ENCODE measurements at places on chromosomes 7 and 10.

DNA sequence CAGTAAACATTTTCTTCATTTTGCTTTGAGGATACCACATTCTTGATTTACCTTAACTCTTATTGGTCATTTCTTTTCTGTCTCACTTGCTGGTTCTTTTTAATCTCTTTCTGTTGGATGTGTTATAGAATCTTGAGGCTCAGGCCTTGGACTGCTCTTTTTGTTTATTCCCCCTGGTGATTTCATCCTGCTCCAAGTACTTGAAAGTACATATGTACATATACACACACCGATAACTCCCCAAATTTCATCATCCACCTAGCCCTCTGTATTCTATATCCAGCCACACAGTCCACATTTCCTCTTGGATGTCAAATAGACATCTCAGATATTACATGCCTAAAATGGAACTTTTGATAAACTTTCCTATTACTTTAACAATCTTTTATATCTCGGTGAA is 7.5 kb downstream of the ZNF518A start:
- peaks cover 69% of the 10 kb centered on the region for H3K36me3 ChIP-seq
- peaks cover under 1% of the 10 kb centered on the region for H3K4me1 ChIP-seq
- no peak overlapping the region for H3K27ac ChIP-seq
- no peaks in the 10 kb centered on the region for H3K27me3 ChIP-seq

DNA sequence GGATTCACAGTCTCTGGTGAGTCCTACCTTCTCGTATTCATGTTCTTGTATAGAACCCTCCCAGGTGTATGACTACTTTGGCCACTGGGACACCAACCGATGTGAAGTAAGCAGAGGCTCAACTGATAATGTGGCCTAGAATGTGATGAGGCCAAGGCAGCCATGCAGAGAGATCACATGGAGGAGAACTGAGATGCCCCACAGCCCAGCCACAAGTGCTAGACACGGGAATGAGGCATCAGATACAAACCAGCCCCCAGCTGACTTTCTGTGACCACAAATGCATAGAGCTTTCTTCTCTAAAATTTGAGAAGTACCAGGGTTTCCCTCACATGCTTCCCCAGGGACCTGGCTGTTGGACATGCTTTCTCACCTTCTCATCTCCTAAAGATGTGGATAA is 375.7 kb downstream of the CCSER2 start:
- peaks cover 9% of the 10 kb centered on the region for H3K27me3 ChIP-seq
- no peaks in the 10 kb centered on the region for H3K36me3 ChIP-seq
- H3K27ac ChIP-seq: no peak overlapping the region
- no peaks in the 10 kb centered on the region for H3K4me1 ChIP-seq
- no peak overlapping the region for H3K4me3 ChIP-seq
- no peak for DNase-seq

DNA sequence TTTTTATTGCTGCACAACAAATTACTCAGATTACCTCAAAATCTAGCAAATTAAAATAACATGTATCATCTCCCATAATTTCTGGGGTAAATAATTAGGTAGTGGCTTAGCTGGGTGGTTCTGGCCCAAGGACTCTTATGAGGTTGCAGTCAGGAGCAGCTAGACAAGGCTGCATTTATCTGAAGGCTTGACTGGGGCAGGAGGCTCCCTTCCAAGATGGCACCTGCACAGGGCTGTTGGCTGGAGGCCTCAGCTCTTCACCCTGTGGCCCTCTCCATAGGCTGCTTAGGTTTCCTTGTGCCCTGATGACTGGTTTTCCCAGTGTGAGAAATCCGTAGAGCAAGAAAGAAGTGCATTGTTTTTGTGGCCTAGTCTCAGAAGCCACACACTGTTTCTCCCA is 34.7 kb upstream of the ELFN1 start:
- peaks cover 25% of the 10 kb centered on the region for H3K4me1 ChIP-seq
- H3K27ac ChIP-seq: no peak overlapping the region
- H3K27me3 ChIP-seq: peaks cover 22% of the 10 kb centered on the region
- H3K36me3 ChIP-seq: no peaks in the 10 kb centered on the region
- H3K4me3 ChIP-seq: no peak overlapping the region

DNA sequence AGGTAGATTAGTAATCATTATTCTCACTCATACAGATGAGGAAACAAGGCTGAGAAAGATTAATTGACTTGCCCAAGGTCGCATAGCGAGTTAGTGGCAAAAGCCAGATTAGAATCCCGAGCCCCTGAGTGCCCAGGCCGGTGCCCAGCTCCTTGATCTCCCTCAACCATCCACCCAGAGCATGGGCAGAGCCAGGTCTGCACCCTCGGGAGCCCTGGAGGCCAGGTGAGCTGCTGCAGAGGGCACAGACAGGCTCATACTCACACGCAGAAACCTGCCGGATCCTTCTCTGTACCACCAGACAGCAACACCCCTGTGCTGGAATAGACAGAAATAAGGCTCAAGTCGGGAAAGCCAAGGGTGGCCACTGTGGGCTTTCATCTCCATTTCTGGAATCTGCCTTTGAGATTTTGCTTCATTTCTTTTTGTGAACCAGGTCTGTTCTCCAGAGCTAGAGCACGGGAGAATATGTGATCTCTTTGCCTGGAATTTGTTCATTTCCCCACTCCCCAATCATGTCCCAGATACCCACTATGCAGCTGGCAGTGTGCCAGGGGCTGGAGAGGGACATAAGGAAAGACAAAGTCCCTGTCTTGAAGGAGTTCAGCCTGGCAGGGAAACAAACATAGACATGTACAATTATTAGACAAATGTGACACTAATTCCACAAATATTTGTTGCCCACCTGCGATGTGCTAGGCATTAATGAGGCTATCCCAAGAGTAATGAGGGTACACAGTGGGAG is 5.5 kb downstream of the AFAP1L2 start:
- H3K27ac ChIP-seq: no peak overlapping the region
- DNase-seq: no peak
- H3K36me3 ChIP-seq: no peaks in the 10 kb centered on the region
- peaks cover 3% of the 10 kb centered on the region for H3K27me3 ChIP-seq

GRCh38 chr7:130174237-130174959 is 30.8 kb downstream of the TMEM209 start:
- H3K27ac ChIP-seq: peak overlapping the region; percentile 66
- peaks cover 84% of the 10 kb centered on the region for H3K36me3 ChIP-seq
- no peaks in the 10 kb centered on the region for H3K27me3 ChIP-seq
- DNase-seq: no peak
- no peaks in the 10 kb centered on the region for H3K4me1 ChIP-seq

DNA sequence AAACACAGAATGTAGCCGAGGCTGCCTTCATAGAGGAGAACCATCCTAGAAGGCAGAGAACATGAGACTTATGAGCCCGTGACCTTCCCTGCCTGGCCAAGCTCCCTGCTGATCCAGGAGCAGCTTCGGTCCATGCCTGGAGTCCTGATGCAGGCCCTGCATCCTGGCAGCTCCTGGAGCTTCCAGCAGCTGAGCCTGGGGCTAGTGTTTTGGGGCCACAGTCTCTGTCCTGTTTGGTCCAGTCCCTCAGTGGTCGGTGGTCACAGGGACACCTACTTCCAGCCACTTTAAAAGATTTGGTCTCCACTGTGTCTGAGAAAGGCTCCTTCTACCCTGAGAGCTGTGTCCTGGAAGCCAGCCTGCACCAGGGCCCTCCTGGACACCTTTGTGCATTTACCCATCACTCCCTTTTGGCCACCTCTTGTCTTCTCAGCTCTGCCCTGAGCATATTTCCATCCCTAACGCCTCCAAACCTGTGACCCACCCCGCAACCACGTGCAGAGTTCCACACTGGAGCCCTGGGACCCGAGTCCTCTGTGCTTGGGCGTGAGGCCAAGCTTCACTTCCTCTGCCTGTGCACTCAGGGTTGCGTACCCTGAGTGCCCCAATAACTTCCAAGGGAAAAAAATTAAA is 315.2 kb upstream of the ZNF32 start:
- peaks cover 22% of the 10 kb centered on the region for H3K27me3 ChIP-seq
- no peak overlapping the region for H3K27ac ChIP-seq
- H3K36me3 ChIP-seq: no peaks in the 10 kb centered on the region
- DNase-seq: no peak

DNA sequence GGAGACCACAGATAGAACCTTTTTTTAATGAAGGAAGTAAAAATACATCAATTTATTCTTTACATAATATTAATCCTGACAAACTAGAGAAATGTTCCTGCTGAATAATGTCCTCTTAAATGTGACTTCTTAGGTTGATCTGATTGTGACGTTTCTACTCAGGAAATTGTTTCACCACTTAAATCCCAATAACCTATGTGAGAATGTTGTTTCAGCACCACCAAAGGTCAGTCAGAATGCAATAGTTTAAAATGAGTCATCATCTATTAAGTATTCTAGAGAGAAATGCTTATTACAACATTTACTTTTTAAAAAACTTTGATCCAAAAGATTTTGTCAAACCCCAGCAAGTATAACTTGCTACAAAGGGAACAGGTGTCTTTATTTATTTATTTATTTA is 155.4 kb upstream of the CACNA2D1 start:
- DNase-seq: no peak
- no peak overlapping the region for H3K4me3 ChIP-seq
- no peak overlapping the region for H3K27ac ChIP-seq

DNA sequence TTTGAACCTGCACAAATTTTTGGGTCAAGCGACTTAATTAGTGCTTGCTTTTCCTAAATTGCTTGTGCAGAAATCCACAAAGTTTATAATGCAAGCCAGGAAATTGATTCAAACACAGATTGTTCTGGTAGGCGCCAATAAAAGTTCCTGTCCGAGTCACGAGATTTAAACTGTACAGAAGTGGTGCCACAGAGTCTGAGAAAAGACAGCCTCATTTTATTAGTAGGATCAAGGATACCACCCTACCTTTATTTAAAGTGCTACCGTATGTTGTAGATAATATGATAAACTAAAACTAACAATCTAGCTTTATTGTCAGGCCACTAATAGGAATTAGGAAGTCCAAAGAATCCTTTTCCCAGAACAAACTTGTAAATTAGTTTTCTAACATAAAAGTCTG is 696.7 kb downstream of the TNS3 start:
- peaks cover 9% of the 10 kb centered on the region for H3K4me1 ChIP-seq
- peaks cover 7% of the 10 kb centered on the region for H3K27me3 ChIP-seq
- H3K4me3 ChIP-seq: no peak overlapping the region

DNA sequence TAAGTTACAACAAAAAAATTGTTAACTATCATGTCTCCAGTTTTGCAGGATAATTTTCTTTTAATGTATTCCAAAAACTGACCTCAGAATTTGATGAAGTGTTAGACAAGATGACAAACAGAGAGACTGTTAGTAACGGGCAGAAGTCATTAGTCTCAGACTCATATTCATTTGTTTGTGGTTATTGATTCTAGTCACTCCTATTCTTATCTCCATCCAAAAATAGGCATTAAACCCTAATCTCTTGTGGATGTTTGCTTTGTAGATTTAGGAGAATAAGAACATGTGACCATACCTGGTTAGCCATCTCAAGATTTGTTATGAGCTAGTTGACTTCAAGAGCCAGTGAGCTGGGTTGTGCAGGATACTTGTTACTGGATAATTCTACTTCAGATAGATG is 261.1 kb downstream of the AUTS2 start:
- H3K27ac ChIP-seq: peak overlapping the region; percentile 52
- no peak for DNase-seq
- H3K36me3 ChIP-seq: no peaks in the 10 kb centered on the region
- H3K4me3 ChIP-seq: no peak overlapping the region
- H3K27me3 ChIP-seq: no peaks in the 10 kb centered on the region

DNA sequence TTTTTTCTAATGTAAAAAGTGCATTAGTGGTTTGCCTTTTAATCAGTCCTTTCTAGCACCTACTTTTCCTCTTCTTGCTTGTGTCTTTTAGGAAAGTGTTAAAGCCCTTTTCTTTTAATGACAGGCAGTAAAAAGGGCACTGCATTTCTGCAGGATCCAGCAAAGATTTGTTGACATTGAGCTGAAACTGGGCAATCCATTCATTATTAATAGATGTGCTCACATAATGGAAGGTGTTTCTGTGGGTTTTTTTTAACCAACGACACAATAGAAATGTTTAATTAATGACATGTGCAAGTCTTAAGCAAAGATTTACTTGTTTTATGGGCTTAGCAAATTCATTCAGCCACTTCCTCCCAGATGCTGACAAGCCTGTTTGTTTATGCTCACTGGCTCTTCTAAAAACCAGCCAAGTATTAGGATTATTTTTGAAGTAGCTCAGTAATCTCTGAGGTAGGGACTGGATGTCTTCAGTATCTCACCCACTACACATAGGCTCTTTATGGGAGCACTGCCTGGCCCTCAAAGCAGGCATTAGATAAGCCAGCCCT is 1201.1 kb downstream of the SORCS1 start:
- H3K4me3 ChIP-seq: no peak overlapping the region
- H3K4me1 ChIP-seq: peaks cover 39% of the 10 kb centered on the region
- H3K36me3 ChIP-seq: no peaks in the 10 kb centered on the region
- no peak overlapping the region for H3K27ac ChIP-seq
- peaks cover 4% of the 10 kb centered on the region for H3K27me3 ChIP-seq

DNA sequence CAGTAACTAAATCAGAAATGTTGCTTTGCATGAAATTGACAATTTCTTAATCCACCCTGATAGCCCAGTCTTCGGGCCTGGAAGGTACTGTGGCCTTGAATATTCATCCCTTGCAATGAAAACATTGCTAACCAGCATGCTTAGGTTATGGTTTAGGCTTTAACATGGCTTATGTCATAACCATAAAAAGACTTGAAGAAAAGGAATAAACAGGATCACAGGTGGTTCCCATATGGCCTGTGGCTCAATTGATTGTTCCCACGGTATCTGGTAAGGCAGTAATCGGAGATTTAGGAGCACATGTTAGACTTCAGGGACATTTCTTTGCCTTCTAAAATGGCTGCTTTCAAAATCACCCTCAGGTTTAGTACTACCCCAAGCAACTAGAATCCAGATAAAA is 139.5 kb downstream of the ST7 start:
- H3K27ac ChIP-seq: no peak overlapping the region
- H3K27me3 ChIP-seq: peaks cover 4% of the 10 kb centered on the region
- peaks cover 22% of the 10 kb centered on the region for H3K4me1 ChIP-seq
- no peak overlapping the region for H3K4me3 ChIP-seq
- no peak for DNase-seq

DNA sequence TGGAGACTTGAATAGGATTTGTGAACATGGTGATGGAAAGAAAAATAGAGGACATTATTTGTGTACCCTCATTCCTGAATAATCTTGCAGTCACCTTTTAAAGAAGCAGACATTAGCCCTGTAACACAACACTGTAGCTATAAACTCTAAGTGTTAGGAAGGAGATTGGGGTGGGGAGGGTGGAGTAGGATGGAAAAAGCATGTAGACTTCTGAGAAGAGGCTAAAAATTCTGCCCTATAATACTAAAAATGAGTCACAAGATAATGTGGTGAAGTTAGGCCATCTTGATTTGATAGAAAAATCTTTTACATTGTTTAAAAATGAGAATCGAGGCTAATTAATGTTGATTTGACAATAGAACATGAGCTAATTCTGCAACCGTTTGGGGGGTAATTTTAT is 128.8 kb downstream of the LCOR start:
- peaks cover 4% of the 10 kb centered on the region for H3K27me3 ChIP-seq
- H3K4me3 ChIP-seq: no peak overlapping the region
- peak overlapping the region; percentile 83 for H3K27ac ChIP-seq
- no peak for DNase-seq

DNA sequence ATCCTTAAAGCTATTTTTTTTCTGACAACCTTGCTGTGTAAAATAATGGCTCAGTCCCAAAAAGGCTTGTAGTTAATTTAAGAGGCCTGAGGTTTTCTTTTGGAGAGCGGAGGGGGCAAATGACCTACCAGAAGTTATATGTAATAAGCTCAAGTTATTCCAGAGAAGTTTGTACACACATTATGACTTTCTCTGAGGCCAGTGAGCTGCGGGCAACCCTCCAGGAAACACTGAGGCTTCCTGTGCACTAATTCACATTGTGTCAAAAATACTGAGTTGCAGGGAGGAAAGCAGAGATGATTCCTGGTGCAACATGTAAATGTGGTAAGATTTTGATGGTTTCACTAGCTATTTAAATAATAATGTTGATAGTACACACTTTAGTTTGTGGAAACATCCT is 188.6 kb downstream of the DIP2C start:
- H3K27me3 ChIP-seq: no peaks in the 10 kb centered on the region
- H3K36me3 ChIP-seq: peaks cover 14% of the 10 kb centered on the region
- H3K4me1 ChIP-seq: peaks cover 63% of the 10 kb centered on the region
- H3K4me3 ChIP-seq: no peak overlapping the region
